ENCODE measurements at places on chromosomes 3 and 15. TPM values are rescaled to one million over a fixed set of nuclear protein-coding genes. Genes with fewer than 3 reads are reported as not detected.
A peak's percentile ranks its signal among the peaks of the same experiment; 100 is the strongest.

GRCh38 chr3:133853063-133853924 lies 42.4 kb downstream of the RAB6B start:
- no peak for DNase-seq

DNA sequence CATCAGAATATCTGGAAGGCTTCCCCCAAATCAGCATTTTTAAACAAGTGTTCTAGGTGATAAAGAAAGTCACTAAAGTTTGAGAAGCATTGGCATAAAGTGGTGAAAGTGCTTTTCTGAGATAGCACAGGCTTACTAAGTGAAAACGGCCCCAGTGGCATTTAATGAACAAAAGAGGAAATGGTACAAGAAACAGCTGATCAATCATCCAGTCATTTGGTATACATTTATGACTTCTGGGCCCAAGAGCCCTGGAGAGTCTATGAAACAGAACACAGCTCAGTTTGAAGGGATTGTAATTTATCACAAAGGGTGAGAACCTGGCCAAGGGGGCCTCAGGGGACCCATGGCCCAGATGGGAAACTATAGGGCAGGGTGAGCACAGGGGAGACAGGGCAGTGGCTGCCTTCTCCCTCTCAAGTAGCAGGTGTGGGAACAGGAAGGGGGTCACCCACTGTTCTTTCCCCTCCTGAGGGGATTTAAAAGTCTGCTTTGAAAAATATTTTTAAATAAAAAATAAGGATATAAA lies 265.5 kb upstream of the ROPN1 start:
- no peak for DNase-seq

DNA sequence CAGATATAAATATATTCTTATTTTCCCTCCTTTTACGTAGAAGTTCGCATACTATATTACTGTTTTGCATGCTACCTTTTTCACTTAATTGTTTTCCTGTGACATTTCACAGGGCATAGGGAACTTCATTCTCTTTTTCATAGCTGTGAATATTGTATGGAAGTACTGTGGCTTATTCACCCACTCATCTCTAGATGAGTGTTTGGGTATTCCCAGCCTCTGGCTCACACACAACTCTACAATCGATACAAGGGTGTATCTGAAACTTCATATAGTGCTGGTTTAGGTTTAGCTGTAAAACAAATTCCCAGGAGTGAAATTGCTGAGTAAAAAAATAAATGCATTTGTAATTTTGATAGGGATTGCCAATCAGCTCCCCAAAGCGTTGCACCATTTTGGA lies 55.3 kb upstream of the MAGI1 start:
- DNase-seq = no peak

DNA sequence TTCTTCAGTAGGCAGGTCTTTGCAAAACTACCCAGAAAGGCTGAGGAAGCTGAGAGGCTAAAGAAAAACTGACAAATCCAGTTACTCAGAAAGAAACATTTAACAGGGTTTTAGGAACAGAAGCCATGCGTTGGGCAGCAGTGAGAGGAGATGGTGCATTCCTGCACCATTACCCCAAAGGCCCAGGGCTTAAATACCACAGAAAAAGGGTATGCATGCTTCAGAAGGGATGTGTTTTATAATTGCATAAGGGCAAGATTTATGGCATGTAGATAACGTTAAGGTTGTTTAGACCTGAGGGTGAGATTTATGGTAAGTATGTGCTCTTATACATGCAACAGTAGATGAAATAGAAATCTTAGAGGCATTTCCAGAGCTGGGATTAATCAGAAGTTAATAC lies 10.0 kb downstream of the C3orf52 start:
- no peak for DNase-seq

- peak; percentile 19 for DNase-seq
These were observed 105.1 kb upstream of the ETV5 start for GRCh38 chr3:186213946-186214345.

DNA sequence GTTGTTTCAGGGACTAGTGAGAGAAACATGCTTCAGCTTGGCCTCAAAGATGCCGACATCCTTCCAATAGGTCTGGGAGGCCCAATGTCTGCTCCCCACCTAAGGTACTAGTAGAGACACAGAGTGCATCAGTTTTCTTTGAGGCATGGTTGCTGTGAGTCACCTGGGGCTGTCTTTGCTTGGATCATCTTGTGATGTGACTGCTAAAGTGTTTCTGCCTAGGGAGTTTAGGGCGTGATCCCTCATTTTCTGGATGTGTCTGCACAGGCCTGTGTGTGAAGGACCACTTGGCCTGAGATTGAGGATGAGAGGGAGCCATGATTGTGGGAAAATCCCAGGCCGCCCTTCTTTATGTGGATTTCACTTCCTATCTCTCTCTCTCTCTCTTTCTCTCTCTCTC lies 4.8 kb downstream of the GASK1A start:
- no peak for DNase-seq

Gene RPS27L
- total RNA-seq = 176 TPM

Gene NANOGP8
- not detected for total RNA-seq

Gene NMB
- total RNA-seq = 4.9 TPM

Gene DAPK2
- 0.53 TPM for total RNA-seq

Gene GOLGA8M
- 0.64 TPM for total RNA-seq

Gene EIF4E3
- 0.64 TPM for total RNA-seq

Data from myocyte (in vitro differentiated cells).